ENCODE measurements at places on chromosomes 4 and X. TPM values are rescaled to one million over a fixed set of nuclear protein-coding genes. Genes with fewer than 3 reads are reported as not detected.

KANTR gene
- 5.0 TPM for total RNA-seq

LANCL3 gene
- total RNA-seq: not detected

KLF8 gene
- 0.47 TPM for total RNA-seq

PNPLA4 gene
- total RNA-seq: 11.8 TPM

TAB3 gene
- total RNA-seq: 5.2 TPM

INPP4B gene
- total RNA-seq: 20.2 TPM

CDS1 gene
- total RNA-seq: not detected

LUZP4 gene
- total RNA-seq: not detected

RHOXF2 gene
- not detected for total RNA-seq

ZCCHC18 gene
- total RNA-seq: 0.12 TPM

PHOX2B gene
- total RNA-seq: not detected

PLS3 gene
- total RNA-seq: 511 TPM

FGD1 gene
- total RNA-seq: 3.2 TPM

MID2 gene
- total RNA-seq: 6.4 TPM

PLXNB3 gene
- total RNA-seq: 2.5 TPM

TKTL2 gene
- total RNA-seq: not detected

PNMA5 gene
- not detected for total RNA-seq

PABPC1L2A gene
- total RNA-seq: not detected

XAGE5 gene
- total RNA-seq: not detected

LRRC66 gene
- total RNA-seq: 0.23 TPM

PHEX gene
- 1.2 TPM for total RNA-seq

SPON2 gene
- 79.9 TPM for total RNA-seq

ARSJ gene
- 22.5 TPM for total RNA-seq

CT45A3 gene
- total RNA-seq: not detected

BEND2 gene
- total RNA-seq: not detected

PITX2 gene
- 1.1 TPM for total RNA-seq

MGAT4D gene
- not detected for total RNA-seq

ZAR1 gene
- total RNA-seq: not detected

EPGN gene
- not detected for total RNA-seq

ABRAXAS1 gene
- total RNA-seq: 15.0 TPM

GPRASP1 gene
- 6.2 TPM for total RNA-seq

DDIT4L gene
- total RNA-seq: 2.7 TPM

NAP1L5 gene
- 7.5 TPM for total RNA-seq

ATP10D gene
- total RNA-seq: 34.3 TPM

SPIN3 gene
- 13.3 TPM for total RNA-seq

PCYT1B gene
- under 0.01 TPM for total RNA-seq

SMIM10L2A gene
- total RNA-seq: 0.35 TPM

SPANXD gene
- not detected for total RNA-seq

TRPC3 gene
- 0.59 TPM for total RNA-seq
